ENCODE measurements at places on chromosomes 3 and 15. TPM values are rescaled to one million over a fixed set of nuclear protein-coding genes. Genes with fewer than 3 reads are reported as not detected.

DNA sequence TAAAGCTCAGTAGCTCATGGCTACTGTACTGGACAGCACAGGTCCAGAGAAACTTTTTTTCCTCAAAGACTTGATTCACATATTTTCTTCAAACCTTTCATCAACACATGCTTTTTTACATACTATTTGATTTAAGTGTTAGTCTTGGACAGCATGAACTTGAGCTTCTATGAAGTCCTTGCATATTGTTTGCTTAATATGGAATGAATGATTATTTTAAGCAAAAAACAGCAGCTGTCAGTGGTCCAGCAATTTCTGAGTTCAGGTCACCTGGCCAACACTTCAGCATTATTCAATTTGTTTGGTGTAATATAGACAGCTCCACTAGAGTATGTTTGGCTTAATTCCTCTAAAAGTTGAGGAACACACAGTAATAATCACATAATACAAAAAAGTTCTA, 141.4 kb downstream of the PEX5L start:
- no peak for DNase-seq

Gene GNAT1
- not detected for total RNA-seq

DNA sequence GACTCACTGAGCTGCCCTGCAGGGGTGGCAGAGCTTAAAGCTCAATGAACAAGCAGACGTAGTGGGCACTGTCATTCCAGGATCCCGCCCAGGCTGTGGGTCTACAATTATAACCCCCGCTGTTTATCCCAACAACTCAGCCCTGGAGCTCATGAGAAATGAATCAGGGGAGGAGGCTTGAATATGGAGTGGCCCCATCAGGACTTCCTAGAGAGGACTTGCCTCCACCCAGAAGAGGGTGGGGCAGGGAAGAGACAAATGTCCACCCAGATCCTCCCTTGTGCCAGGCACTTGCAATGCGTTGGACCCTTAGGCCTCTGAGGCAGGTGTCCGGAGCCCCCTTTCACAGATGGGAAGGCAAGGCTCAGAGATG, 33.0 kb downstream of the SLC6A20 start:
- DNase-seq: no peak

Gene GOLGA8R
- 1.0 TPM for total RNA-seq

DNA sequence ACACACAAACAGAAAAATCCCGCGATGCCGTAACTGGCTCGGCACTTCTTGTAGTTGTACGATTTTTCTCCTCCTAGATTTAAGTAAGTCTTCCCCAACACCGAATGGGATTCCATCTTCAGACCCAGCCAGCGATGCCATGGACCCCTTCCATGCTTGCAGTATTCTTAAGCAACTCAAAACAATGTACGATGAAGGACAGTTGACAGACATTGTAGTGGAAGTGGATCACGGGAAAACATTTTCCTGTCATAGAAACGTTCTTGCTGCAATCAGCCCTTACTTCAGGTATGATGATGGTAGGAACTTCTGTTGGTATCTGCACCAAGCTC, 763 bp downstream of the KBTBD8 start:
- no peak for DNase-seq

DNA sequence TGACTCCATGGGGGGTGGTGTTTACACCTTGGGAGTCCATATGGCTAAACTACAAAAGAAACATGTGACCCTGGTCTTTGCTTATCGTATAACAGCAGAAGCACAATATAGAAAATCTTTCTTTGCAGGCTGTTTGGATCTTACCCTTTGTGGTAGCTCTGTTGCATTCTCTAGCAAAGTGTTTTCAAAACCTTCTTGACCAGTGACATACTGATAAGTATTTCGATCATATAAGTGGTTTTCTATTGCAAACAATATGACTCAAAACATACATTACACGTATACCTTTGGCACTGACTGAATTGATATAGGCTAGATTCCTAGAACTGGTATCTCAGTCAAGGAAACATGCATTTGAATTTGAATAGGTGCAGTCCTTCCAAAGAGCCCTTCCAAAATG, 24.7 kb upstream of the ATP10A start:
- no peak for DNase-seq

DNA sequence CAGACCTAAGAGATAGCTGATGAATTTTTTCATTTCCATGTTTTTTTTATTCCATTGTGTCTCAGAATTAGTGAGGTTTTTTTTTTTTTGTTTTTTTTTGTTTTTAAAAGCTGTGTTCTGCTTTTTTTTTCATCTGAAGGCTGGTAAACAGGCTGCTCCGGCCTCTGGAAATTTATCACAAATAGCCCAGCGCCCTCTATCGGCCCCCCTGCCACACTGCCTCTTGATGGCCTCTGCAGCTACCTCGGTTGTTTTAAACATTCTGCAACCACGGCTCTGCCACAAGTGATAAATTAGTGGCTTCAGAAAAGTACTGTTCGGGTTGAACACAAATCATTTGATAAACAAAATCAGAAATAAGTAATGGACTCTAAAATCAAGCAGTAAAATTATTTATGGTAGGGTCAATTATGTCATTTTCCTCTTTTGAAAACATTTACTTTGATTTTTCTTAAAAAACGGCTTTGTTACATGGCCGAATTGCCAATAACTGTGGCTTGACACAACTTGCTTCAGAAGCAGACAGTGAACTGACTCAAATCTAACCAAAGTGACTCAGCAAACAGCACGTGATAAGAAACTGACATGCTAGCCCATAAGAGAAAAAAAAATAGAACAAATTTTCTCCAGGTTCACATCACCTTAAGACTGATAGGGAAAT, 87.8 kb downstream of the RSL24D1 start:
- DNase-seq: no peak

DNA sequence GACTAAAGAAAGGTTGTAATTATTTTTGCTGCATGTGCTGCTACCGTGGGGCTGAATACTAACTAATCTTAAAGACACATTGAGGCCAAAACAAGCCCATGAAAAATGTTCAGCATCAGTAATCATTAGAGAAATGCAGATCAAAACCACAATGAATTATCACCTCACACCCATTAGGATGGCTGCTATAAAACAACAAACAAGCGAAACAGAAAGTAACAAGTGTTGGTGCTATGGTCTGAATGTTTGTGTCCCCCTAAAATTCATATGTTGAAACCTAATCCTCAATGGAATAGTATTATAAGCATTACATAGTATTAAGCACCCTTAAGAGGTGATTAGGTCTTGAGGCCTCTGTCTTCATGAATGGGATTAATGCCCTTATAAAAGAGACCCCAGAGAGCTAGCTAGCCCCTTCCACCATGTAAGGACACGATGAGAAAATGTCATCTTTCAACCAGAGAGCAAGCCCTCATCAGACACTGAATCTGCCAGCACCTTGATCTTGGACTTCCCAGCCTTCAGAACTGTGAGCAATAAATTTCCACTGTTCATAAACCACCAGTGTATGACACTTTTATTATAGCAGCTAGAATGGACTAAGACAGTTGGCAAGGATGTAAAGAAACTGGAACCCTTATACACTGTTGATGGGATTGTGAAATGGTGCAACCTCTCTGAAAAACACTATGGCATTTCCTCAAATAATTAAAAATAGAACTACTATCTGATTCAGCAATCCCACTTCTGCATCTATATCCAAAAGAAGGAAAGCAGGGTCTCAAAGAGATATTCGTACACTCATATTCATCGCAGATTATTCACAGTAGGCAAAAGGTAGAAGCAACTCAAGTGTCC, 76.1 kb downstream of the REC114 start:
- DNase-seq: no peak

GRCh38 chr15:28896951-28897350, 11.2 kb downstream of the APBA2 start:
- DNase-seq: peak; percentile 44

DNA sequence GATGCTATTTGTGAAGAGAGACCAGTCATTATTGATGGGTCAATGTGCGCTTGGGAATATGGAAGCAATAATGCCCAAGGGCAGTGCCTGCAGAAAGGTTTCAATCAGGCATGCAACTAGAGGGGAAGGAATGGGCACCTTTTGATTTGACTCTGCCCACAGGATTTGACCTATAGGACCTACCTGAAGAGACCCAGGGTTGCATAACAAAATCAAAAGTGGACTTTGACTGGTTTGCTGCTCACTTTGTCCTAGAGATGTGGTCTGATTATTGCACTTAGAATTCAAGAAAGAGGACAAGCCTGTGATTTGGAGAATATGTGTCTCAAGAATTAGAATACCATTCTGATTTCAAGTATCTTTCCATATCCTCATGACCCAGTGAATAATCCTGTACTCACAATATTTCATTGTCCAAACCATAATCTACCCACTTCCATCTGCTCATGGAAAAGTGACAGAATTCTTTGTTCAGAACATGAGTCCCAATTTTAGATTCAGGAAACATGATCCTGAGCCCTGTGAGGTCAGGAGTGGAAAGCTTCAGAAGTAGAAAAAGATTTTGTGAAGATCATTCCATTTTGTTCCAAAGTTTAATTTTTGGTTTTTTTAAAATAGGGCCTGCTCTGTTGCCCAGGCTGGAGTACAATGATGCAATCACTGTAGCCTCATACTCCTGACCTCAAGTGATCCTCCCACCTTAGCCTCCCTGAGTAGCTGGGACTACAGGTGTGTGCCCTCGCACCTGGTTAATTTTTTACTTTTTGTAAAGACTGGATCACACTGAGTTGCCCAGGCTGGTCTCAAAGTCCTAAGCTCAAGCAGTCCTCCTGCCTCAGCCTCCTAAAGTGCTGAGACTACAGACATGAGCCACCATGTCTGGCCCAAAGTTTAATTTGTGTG, 151.3 kb upstream of the NR2E3 start:
- no peak for DNase-seq

GRCh38 chr3:11803977-11804892, 42.5 kb downstream of the TAMM41 start:
- peak; percentile 29 for DNase-seq

DNA sequence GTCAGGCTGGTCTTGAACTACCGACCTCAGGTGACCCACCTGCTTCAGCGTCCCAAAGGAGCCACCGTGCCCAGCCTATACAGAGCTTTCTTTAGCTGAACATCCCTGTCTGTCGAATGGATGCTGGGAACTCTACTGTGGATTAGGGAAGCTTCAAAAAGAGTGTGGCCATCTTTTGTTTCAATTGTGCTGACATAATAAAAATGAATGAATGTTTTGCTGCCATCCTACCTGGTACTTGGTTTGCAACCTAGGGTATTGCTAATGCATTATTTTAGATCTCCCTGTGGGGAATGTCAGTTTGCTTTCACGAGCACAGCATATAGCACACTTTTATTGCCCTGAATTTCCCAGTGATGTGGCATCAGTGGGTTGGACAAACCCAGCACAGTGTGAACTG, 32.3 kb downstream of the CMTM6 start:
- DNase-seq: no peak

GRCh38 chr15:26477044-26477443, 295.8 kb downstream of the GABRB3 start:
- DNase-seq: no peak

DNA sequence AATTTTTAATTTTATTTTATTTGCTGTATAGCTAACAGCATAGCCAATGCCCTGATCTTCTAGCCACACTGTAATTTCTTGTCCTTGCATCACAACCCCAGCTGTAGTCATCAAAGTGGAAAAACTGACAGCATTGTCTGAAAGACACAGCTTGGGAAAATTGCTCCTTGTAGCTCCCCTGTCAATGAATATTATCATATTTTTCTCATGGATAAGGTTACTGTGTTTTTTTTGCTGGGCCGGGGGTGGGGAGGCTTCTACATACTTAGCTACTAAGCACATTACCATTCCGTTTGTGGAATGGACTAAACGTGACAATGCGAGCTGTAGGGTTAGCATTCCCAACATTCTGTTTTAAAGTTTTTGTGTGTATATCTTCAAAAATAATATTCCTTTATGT, 381.3 kb downstream of the TIGIT start:
- DNase-seq: no peak

GRCh38 chr15:77009646-77010311, 14.9 kb downstream of the PSTPIP1 start:
- no peak for DNase-seq

Gene ALS2CL
- 30.9 TPM for total RNA-seq

GRCh38 chr3:133400006-133400515, at the start of gene BFSP2:
BFSP2 (plus strand) TSS chr3:133400056; CDS start chr3:133400084, 28 bp downstream.
- no peak for DNase-seq

- DNase-seq: no peak
Measured at GRCh38 chr15:89244574-89244903, 760 bp downstream of the FANCI start.

- no peak for DNase-seq
Measured at GRCh38 chr3:24389108-24390090, 105.3 kb downstream of the THRB start.

Gene GRM2
- not detected for total RNA-seq

- DNase-seq: no peak
Measured at GRCh38 chr3:15281817-15282216, 50.6 kb downstream of the SH3BP5 start.

All from kidney epithelial cell (primary cell).